ENCODE measurements at places on chromosomes 12 and 14.

GRCh38 chr12:116161588-116161987 lies 115.9 kb downstream of the MED13L start:
- peak; percentile 57 for DNase-seq

- peak; percentile 83 for DNase-seq
These were observed at the start of gene VDR for GRCh38 chr12:47904713-47905709. TSS of gene VDR (minus strand) at chr12:47904994. CDS start at chr12:47879113, 25,881 bp downstream.

GRCh38 chr12:72368719-72369422 lies 96.7 kb downstream of the TRHDE start:
- DNase-seq, result no peak

- DNase-seq, result no peak
These were observed 655 bp upstream of the PLEKHG3 start for GRCh38 chr14:64703395-64704142.

- DNase-seq, result no peak
These were observed 155.7 kb upstream of the GSC start for GRCh38 chr14:94925416-94926173.

- DNase-seq, result no peak
These were observed 27.5 kb upstream of the RIMBP2 start for GRCh38 chr12:130743606-130744005.

GRCh38 chr14:83017296-83017695 lies 1483.6 kb upstream of the SEL1L start:
- DNase-seq, result no peak

DNA sequence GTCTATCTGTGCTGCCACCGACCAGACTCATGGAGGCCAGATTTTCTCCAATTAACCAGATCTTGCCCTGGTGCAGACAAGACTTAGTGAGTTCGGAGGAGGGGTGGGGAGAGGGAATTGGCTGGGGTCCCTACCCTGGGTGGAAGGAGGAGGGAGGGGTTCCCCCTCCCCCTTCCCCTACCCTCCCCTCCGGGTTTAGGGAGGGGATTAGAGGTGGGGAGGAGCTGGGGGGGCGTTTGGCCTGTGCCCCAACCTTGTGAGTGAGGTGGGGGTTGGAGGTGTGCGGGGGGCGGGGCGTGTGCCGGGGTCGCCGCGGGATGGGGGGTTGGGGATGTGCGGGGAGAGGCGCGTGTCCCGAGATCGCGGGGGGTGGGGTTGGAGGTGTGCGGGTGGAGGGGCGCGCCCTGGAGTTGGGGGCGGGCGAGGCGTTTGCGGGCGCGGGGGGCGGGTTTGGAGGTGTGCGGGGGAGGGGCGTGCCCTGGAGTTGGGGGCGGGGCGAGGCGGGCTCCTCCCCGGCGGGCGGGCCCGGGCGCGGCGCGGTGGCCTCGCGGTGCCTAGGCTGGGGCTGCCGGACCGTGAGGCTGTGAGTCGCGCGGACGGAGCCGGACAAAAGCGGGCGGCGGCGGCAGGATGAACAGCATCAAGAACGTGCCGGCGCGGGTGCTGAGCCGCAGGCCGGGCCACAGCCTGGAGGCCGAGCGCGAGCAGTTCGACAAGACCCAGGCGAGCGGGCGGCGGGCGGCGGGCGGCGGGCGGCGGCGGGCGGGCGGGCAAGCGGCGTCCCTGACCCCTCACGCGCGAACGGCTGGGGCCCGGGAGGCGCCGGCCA lies at the start of gene HIP1R:
TSS of gene HIP1R (plus strand) at position 537 of the 829 bp plus-strand sequence. CDS start at position 631, 94 bp downstream.
- peak; percentile 81 for DNase-seq

GRCh38 chr14:55832122-55832911 lies 252.3 kb downstream of the KTN1 start:
- peak; percentile 55 for DNase-seq

DNA sequence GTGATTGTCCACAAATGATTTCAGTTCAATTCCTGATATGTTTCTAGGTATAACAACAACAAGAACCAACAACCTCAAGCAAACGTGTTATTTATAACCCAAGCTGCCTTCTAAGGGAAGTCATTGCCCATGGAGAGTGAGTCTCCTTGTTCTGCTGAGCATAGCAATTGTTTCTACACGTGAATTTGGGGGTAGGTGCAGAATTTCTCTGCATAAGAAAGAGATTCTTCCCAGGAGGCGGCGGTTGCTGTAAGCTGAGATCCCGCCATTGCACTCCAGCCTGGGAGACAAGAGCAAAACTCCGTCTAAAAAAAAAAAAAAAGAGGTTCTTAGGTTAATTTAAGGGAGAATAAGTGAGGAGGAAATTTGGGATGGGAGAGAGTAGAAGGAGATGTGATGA lies 226.5 kb upstream of the PELI2 start:
- no peak for DNase-seq
